ENCODE measurements at places on chromosomes 5 and 9.

DNA sequence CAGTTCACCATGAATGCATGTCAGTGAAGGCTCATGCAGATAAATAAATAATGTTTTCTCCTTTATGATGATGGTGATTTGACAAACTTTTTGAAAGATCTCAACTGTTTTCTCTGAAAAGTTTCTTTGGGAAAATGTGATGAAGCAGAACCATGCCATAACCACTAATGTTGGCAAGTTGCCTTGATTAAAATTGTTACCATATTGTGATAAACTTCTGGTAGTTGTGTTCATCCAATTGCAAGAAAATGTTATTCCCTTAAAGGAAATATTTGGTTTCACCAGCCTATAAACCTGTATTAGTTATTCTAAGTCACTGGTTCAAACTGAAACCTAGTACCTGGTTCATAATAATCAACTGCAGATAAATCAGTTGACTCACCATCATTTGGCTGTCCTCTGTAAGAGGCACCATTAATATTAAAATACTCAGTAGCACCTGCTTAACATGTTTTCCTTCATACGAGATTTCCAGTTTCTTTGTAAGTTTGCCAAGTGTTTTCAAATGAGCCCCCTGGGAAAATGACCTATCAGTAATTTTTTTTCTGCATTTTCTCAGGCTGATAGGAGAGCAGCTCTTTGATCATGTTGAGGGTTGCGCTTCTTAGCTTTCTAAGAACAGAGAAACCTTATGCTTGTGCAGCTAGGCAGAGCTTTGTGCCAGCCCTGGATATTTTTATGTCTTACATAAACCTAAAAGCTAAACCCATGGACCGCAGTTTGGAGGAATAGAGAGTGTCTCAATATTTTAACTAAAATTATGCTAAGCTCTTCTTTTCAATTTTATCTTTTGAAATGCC lies 88.0 kb downstream of the LURAP1L start:
- no peak for DNase-seq

DNA sequence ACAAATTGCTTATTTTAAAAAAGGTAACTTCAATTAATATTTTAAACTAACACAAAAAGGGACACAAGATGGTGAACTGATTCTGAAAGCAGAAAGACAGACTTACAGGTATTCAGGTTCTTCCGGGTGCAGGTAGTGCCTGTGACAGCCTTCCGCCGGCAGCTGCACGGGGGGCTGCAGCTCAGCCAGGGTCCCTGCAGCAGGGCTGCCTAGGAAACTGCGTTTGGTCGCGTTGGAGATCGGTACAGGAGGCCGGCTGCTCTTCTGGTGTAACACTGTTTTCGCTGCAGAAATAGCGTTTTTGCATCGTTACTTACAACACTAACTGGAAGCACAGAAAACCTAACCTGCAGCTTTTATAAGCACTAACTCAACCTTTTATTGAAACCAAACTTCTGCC lies 80.0 kb downstream of the CAMSAP1 start:
- no peak for DNase-seq

- no peak for DNase-seq
Measured at GRCh38 chr5:179410291-179411160, 65.3 kb upstream of the ADAMTS2 start.

DNA sequence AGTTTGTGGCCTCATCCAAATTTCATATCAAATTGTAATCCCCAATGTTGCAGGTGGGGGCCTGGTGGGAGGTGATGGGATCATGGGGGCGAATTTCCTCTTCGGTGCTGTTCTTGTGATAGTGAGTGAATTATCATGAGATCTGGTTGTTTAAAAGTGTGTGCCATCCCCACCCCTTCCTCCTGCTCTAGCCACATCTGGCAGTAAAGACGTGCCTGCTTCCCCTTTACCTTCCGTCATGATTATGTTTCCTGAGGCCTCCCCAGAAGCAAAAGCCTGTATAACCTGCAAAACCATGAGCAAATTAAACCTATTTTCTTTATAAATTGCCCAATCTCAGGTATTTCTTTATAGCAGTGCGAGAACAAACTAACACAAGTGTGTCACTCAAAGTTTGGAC lies 71.0 kb upstream of the MOCS2 start:
- DNase-seq, result no peak

- no peak for DNase-seq
Measured at GRCh38 chr9:22208846-22209585, 199.9 kb upstream of the CDKN2B start.

GRCh38 chr9:81072758-81073157 lies 616.6 kb downstream of the TLE1 start:
- DNase-seq, result no peak

DNA sequence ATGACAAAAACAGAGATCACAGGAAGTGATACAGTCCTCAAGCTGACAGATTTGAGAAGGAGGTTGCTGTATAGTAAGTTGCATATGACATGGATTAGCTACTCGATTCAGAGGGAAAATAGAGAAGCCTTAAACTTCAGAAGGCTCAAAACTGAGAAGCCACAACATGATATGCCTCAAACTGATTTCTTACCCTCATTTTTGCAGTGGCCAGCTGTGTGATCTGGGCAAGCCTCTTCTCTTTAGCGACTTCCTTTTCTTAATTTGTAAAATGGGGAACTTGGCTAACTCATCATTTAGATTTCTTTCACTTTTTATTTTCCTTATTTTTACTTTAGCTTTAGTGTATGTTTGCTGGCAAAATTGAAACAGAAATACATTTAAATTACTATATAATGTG lies 421.1 kb downstream of the KIF4B start:
- DNase-seq, result no peak

DNA sequence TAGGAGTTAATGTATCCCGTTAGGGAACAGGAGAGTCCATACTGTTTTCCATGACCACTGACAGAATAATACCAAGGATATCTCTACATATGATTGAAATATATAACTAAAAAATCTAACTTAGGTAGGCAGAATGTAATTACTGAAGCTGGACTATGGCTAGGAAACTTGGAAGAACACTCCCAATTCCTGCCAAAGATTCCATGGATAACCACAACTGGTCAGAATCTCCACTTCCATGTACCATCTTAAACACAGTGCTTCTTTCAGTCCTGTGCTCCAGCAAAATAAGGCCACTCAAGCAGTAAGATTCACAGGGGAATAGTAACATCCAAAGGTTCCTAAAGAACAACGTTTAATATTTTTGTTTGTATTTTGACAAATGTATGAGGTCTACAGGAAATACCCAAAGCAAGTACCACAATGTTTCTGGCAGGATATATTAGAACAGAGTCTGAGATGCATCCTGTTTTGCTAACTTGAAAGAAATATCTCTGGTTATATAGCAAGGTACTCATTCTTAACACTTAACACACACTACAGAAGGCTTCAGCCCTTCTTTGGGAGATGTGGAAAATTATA lies 295.0 kb downstream of the ADAMTS6 start:
- DNase-seq, result no peak

DNA sequence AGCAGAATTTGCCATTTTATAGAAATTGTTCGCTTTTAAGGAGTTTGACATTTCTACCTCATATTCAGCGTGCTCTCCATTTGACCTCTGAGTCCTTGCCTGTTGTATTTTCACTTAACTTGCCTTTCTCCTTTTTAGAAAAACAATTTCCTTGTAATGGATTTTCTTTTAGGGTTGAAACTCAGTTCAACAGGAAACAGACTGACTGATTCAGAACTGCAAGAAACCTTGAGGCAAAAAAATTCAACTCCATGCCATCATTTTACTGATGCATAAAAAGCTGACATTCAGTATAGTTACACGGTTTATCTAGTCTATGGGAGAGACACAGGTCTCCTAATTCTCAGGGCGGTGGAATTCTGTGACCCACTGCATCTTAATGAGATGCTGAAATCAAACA lies 59.8 kb downstream of the MRPS30 start:
- DNase-seq, result no peak

- no peak for DNase-seq
Measured at GRCh38 chr9:86321373-86321772, 32.8 kb downstream of the TUT7 start.

- DNase-seq, result no peak
Measured at GRCh38 chr5:124847907-124848306, 101.5 kb upstream of the ZNF608 start.

GRCh38 chr9:114930056-114930812 lies at the start of gene TNFSF8:
TNFSF8 (minus strand) TSS chr9:114930591; CDS start chr9:114930303, 288 bp downstream.
- DNase-seq, result peak; percentile 61

GRCh38 chr5:115586525-115587146 lies 15.6 kb downstream of the TICAM2 start:
- DNase-seq, result no peak

DNA sequence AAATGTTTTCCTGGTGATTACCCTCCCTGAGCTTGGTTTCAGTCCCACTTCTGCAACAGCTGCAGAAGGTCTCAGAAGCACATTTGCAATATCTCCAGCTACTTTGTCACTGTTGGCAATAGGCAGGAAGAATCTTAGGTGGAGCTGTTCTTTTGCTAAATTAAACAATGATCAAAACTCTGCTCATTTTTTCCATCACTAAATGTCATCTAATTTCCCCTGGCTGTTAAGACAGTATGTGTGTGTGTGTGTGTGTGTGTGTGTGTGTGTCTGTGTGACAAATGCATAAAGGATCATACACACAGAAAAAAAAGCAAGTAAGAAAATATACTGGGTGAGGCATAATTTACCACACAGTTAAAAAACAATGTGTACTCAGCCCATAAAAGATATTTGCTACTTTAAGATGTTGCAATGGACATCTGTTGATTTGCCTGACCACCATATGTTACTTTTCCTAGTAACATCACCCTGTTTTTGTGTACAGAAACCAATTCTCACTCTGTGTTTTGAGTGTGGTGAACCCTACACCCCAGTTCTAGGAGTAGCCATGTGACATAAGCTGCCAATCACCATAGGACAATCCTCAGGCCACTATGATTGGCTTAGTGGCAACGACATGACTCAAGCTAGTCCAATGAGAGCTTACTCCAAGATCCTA lies 572.6 kb upstream of the CLINT1 start:
- DNase-seq, result no peak

GRCh38 chr9:6758498-6759184 lies 868 bp downstream of the KDM4C start:
- DNase-seq, result peak; percentile 11

DNA sequence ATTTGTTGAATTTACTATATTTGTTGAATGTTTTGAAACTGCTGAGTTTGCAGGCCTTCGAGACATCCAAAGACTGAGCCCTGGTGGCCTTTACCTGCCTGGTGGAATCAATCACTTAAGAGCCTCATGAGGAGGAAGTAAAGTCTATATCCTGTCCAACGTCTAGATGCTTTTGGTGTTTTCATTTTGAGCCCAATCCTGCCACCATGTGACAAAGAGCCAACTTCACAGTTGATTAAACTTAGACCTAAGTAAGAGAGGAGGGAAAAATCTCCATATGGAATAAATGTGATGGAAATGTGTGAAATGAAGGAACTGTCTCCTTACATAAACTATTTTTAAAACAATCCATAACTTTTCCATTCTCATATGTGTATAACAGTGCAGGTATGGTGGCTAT lies 220.1 kb downstream of the PRR16 start:
- no peak for DNase-seq

DNA sequence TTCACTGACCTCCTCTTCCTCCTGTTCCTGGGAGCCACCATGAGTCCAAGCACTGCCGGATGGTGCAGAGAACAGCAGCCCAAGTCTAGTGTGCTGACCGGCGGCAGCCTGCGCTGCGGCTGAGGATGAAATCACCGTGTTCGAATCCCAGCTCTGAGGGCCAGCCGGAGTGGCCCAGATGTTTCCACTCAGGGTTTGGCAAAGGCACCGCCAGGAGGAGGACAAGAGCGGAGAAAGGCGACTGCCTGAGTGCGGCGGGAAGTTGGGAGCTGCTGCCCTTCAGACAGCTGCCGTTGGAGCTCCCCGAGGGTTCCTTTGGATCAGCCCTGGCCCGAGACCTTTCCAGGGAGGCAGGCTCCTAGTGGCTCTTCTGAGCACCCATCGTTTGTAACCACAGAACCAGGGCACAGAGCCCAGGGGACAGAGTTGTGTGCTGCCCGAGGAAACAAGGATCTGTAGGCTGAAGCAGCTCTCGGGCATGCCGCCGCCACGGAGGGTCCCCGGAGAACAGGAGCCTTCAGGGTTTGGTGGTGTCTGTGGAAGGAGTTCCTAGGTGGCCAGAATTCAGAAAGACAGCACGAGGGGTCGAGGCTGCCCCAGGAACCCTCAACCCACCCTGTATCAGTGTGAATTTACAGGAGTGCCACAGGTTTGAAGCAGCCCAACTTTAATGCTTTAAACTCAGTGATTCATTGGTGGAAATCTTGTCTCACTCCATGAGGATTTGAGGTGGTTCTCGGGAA lies 115.6 kb upstream of the COL5A1 start:
- no peak for DNase-seq

DNA sequence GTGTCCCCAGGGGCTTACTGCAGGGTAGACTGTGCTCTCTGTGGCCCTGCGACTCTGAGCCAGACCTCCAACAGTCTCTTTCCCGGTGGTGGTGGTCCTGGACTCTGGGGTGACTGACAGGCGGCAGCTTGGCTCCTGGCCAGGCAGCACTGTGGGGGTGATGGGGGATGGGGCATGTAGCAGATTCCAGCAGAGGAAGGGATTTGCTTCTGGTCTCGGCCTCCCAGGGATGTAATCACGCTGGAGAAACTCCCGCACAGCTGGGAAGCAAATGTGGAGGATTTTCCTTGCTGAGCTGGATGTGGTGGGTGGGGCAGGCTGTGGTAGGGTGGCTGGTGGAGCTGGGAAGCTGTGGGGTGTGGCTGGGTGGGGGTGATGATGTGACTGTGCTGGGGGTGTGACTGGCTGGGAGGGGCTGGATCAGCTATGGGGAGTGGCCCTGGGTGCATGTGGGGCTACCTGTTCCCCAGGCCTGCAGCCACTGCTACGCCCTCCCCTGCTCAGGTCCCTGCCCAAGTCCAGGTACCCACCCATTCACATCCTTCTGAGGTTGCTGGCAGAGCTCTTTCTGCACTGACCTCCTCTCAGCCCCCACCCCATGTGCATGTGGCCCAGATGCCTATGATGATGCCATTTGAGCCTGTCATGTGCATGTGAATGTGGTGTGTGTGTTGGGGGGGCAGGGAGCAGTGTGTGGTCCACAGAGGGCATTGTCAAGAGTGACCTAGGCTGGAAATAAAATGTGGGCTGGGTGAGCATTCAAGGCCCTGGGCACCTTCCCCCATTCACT lies 3.8 kb downstream of the NDST1 start:
- no peak for DNase-seq

DNA sequence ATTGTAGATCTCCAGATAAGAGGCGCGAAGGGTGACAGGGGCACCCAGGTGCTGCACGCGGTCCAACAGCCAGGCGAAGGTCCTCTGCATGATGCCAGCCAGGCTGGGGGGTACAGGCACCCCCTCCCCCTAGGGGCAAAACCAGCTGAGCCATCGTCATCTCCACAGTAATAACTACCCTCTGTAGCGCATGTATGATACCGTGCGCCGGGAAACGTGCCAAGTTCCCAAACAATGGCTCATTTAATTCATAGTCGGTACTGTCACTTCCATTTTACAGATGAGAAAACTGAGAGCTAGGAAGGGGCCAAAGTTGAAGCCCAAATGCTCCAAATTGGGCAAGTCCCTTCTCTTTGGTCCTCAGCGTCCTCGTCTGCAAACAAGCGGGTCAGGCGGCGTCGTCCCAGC lies 1.5 kb downstream of the KIF12 start:
- DNase-seq, result no peak

GRCh38 chr9:136494012-136494411 lies 11.2 kb upstream of the SEC16A start:
- no peak for DNase-seq

Measured in stimulated activated CD4-positive, alpha-beta T cell treated with anti-CD3 and anti-CD28 coated beads, Interleukin-1b, Interleukin-23, amount 100 ng/mL, for 24 hours (primary cell).